ENCODE measurements at places on chromosomes 7 and 10.

- H3K27ac ChIP-seq, result no peak overlapping the region
- no peaks in the 10 kb centered on the region for H3K36me3 ChIP-seq
- no peaks in the 10 kb centered on the region for H3K27me3 ChIP-seq
- no peak overlapping the region for H3K4me3 ChIP-seq
- DNase-seq, result no peak
Observed at GRCh38 chr10:48589266-48589665, 15.6 kb downstream of the ARHGAP22 start.

GRCh38 chr7:129780257-129780973 is 168.9 kb downstream of the NRF1 start:
- peaks cover 79% of the 10 kb centered on the region for H3K27me3 ChIP-seq
- H3K4me3 ChIP-seq, result peak overlapping the region; percentile 54

DNA sequence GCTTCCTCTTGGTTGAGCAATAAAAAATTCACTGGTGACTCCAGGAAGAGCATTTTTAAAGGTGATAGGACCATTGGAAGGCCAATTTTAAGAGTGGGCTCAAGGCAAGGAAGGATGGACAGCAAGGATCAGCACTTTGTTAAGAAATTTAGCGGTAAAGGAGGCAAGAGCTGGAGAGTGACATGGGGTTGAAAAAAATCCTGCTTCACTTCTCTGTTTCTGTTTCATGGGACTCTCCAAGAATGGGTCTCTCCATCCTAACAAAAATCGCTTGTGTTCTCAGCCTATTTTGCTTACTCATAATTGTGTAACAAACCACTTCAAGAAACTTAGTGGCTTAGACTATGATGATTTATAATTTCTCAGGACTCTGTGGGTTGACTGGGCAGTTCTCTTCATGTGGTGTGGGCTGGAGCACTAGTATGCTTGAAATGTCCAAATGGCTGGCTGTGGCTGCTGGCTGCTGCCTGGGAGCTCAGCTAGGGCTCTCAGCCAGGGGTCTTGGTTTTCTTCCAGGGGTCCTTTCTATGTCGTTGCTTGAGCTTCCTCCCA is 59.8 kb upstream of the ZNRF2 start:
- no peak overlapping the region for H3K4me3 ChIP-seq
- DNase-seq, result no peak

DNA sequence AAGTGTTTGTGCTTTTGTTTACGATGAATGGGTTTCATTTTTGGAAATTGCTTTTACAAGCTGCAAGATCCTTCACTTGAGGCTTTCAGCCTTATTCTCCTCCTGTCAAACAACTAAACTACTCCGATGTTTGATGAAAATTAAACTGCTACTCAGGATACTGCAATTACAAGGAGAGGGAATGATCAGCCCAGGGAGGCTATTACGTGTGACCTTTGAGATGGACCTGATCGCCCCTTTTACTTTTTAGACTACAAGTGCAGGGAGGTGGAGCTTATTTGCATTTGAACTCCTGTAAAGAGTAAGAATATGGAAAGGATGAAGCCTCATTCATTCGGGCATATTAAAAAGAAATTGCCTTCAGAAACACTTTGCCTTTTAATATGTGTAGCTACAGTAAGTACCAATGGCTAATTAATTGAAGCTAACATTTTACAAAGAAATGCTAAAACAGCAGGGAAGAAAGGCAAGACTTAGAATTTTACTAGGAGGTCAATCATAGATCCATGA is 219.1 kb downstream of the PHTF2 start:
- H3K27ac ChIP-seq, result no peak overlapping the region
- no peaks in the 10 kb centered on the region for H3K4me1 ChIP-seq
- DNase-seq, result no peak
- H3K27me3 ChIP-seq, result no peaks in the 10 kb centered on the region

GRCh38 chr10:126500866-126501265 is 112.6 kb upstream of the ADAM12 start:
- H3K4me3 ChIP-seq, result no peak overlapping the region
- DNase-seq, result no peak
- no peaks in the 10 kb centered on the region for H3K36me3 ChIP-seq
- no peaks in the 10 kb centered on the region for H3K27me3 ChIP-seq
